ENCODE measurements at places on chromosomes 5 and 9. TPM values are rescaled to one million over a fixed set of nuclear protein-coding genes. Genes with fewer than 3 reads are reported as not detected.

GRCh38 chr5:146947181-146947941 lies 68.8 kb upstream of the PPP2R2B start:
- H3K36me3 ChIP-seq, result no peaks in the 10 kb centered on the region
- no peaks in the 10 kb centered on the region for H3K4me1 ChIP-seq
- H3K27me3 ChIP-seq, result no peaks in the 10 kb centered on the region
- H3K27ac ChIP-seq, result no peak overlapping the region
- no peak for DNase-seq

The CATSPER3 gene
- total RNA-seq, result not detected

GRCh38 chr5:135526924-135527323 lies 8.8 kb downstream of the NEUROG1 start:
- no peaks in the 10 kb centered on the region for H3K4me1 ChIP-seq
- no peak overlapping the region for H3K27ac ChIP-seq
- peaks cover 5% of the 10 kb centered on the region for H3K27me3 ChIP-seq
- H3K36me3 ChIP-seq, result no peaks in the 10 kb centered on the region

- DNase-seq, result no peak
- peaks cover 3% of the 10 kb centered on the region for H3K27me3 ChIP-seq
- H3K4me3 ChIP-seq, result no peak overlapping the region
Observed at GRCh38 chr5:137179203-137179602, 319.9 kb downstream of the SPOCK1 start.

DNA sequence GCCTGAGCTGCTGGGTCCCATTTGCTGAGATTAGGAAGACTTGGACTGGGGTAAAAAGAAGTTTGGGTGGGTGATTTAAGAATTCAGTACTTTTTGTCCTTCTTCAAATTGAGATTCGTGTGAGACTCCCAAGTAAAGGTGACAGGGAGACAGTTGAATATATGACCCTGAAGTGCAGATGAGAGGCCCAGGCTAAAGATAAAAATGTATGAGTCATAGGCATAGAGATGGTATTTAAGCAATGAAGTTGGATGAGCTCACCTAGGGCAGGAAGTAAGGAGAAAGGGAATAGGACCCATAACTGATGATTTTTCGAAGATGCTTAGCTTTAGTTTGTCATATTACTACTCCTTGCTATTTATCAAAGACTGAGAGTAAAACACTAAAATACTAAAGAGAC lies 255.9 kb upstream of the ADRA1B start:
- DNase-seq, result no peak
- no peaks in the 10 kb centered on the region for H3K36me3 ChIP-seq
- H3K27me3 ChIP-seq, result no peaks in the 10 kb centered on the region
- no peak overlapping the region for H3K4me3 ChIP-seq
- H3K27ac ChIP-seq, result no peak overlapping the region
- H3K4me1 ChIP-seq, result no peaks in the 10 kb centered on the region
